ENCODE measurements at places on chromosomes 4 and X.
A peak's percentile ranks its signal among the peaks of the same experiment; 100 is the strongest.

DNA sequence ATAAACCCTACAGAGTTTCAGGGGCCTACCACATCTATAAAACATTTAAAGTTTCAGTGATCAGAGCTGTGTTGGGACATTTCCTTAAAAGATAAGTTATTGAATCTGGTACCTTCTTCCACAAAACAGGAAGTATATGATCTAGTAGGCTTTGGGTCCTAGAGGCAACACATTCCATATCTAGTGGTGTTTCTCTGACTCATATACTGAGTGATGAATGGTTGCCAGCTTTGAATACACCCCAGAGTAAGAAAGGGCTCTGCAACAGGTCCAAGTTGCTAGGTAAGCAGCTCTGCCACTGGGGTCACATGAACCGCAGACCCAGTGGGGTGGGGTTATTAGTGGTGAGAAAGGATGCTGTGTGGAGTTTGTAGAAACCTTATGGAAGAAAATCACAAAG is 32.4 kb upstream of the BLTP1 start:
- DNase-seq, result no peak

DNA sequence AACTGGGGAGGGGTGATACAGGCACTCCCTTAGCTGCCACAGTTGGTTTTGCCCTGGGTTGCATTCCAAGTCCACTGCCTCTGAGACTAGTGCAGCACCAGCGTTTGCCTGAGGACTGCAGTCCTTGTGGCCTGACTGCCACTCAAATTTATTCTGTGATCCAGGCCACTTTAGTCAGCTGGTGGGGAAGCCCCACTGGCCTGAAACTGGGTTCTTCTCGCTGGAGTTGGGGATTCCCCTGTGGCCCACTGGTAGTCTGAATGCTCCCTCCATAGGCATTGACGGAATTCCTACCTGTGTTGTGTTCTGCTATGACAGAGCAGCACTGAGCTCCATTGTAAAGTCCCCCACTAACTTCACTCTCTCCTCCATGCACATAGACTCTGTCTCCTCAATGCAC is 63.8 kb downstream of the PTPN13 start:
- no peak for DNase-seq

GRCh38 chr4:168496834-168497233 is at the start of gene PALLD:
TSS of gene PALLD (plus strand) at chr4:168497052.
- DNase-seq, result peak; percentile 56

DNA sequence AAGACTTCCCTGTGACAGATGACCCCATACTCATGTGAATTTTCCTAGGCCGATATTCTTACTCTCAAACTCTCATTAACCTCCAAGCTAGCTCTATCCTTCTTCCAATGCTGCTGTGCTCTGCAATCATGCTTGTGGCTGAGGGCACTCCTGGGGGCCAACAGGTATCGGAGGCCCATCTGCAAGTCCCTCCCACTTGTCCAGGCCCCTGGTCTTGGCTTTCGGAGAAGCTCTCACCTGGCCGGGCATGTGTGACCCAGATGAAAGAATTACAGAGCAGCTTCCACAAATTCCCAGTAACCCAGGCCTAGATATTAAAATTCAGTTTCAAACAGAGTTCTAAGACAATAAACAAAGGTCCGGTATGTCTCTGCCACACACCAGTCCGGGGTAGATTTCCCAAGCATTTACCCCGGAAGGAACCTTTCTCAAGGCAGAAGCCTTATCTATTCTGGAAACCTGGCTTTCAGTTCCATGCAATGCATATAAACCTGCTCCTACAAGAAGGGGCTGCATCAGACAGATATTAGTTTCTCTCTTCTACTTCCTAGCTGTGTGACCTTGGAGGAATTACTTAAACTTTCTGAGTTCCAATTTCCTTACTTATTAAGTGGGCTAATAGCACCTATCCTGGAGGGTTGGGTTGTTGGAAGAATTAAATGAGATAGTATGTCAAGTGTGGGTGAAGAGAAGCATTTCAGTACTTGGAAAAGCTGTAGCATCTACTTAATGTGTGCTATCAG is 270.8 kb downstream of the PTTG2 start:
- DNase-seq, result no peak

DNA sequence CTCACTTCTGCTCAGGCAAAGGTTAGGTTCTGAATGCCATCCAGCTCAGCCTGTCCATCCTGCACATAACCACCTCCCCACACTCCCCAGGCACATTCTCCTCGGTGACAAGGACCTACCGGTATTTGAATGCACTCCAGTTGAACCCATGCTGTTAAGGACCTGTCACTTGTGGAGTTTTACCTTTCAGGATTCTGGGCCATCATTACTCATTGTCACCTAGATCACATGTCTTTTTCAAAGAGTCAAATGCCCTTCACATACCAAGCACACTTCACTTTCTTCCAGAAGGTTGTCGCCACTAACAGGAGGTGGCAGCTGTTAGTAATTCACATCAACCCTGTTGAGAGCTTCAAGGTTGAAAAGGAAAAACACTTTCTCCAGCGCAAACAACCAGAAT is 218.3 kb downstream of the SOWAHB start:
- DNase-seq, result no peak

DNA sequence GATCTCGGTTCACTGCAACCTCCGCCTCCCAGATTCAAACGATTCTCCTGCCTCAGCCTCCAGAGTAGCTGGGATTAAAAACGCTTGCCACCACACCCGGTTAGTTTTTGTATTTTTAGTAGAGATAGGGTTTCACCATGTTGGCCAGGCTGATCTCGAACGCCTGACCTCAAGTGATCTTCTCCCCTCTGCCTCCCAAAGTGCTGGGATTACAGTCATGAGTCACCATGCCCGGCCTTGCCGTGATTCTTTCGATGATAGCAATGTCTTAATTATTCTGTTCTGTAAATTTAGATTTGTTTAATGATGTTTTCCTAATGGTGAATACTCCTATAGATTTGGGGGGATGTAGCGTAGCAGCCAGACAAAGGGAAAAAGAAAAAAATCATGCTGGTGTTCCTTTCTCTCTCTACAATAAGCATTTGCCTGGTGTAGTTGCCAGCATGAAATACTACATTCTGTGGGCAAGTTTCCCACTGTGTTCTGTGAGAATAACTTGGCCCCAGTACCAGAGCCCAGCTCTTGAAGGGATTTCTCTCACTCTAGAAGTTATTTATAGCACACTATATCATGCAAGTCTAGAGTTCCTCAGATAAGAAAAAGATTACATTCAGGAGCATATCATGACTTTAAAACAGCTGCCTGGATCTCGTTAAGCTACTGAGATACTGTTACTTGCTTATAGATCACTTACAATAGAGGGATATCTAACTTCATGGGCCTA is 15.4 kb downstream of the NIPAL1 start:
- DNase-seq, result no peak

- DNase-seq, result peak; percentile 49
These were observed 149.4 kb downstream of the EFNB1 start for GRCh38 chrX:68978255-68978654.

DNA sequence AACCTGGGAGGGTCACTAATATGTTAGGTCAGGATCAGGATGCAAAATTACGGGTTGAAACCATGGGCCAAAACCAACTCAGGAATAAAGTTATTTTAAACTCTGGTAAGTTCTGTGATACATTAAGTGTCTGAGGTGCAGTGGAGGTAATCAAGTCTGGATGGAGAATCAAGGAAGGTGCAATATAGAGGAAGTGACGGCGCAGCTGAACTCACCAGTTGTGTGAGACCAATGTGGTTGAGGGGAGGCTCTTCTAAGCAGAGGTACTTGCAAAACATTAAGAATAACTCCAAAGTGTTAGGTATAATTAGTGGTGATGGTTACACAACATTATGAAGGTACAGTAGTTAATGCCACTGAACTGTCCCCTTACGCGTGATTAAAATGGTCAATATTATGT is 19.7 kb downstream of the GAB3 start:
- DNase-seq, result no peak

DNA sequence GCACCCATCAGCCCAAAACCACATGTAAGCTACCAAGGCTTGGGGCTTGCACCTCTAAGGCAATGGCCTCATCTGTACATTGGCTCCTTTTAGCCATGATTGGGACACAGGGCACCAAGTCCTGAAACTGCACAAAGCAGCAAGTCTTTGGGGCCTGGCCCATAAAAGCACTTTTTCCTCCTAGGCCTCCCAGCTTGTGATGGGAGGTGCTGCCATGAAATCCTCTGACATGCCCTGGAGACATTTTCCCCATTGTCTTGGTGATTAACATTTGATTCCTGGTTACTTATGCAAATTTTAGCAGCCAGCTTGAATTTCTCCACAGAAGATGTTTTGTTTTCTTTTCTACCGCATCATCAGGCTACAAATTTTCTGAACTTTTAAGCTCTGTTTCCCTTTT is 58.5 kb upstream of the PABPC4L start:
- DNase-seq, result no peak

GRCh38 chrX:133414406-133415275 is 648 bp downstream of the GPC4 start:
- DNase-seq, result peak; percentile 4

- peak; percentile 13 for DNase-seq
These were observed 504.6 kb downstream of the IQCM start for GRCh38 chr4:149311076-149311475.

DNA sequence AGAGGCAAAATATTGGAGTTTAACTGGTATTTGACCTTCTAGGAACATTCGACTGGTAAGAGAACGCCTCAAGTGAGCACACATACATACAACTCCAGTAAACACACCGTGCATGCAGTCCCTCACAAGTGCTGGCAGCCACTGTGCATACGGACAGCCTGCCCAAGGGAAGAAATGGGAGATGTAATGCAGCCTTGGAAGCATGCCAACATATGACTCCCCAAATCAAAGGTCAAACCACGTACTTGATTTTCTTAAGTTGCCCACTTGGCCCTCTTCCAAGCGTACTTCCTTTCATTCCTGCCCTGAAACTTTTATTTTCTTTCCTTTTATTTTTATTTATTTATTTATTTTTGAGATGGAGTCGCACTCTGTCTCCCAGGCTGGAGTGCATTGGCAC is 206.6 kb downstream of the SPRY1 start:
- DNase-seq, result no peak

DNA sequence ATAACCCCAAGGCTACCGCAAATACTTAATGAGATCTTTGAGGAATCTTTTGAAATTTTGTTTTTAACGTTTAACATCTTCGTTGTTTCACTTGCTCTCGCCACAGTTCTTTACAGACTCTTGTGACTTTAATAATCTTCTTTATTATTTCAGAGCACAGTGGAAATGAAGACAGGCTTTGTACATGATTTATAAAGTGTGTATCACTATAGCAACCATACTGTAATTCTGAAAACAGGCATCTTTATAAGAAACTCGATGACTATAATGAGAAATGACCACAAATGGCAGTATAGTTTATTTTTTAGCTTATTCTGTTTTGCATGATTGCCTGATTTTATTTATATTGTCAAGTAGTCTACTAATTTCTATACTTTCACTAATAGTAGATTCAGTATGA is 224.4 kb upstream of the GALNTL6 start:
- no peak for DNase-seq

DNA sequence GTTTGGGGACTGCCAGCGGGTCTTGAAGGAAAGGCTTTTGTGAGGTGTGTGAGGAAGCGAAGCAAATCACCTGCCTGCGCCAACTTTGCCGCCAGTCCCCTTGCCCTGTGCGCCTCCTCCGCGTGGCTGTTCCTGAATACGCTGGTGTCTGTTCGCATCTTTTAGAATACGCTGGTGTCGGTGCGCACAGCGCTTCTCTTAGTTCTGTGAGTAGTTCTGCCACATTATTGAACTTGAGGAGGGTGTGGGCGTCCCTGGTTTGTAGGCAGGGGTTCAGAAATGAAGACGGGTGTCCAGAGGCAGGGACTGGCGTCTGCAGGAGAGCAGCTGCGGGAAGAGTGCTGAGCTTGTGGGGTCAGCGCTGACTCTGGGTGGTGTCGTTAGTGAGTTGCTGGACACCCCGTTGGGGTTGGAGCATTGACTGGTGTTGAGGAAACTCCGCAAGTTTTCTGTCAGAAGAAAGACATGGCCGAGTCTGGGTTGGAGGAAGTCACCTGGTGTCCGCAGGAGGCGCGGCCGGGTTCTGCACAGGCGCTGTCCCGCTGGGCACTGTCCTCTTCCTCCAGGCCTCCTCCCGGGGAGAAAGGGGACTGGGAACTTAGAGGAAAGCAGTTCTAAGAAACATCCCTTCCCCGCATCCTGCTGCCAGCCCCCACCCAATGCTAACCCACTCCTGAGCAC is 930 bp downstream of the ZNF718 start:
- DNase-seq, result no peak

DNA sequence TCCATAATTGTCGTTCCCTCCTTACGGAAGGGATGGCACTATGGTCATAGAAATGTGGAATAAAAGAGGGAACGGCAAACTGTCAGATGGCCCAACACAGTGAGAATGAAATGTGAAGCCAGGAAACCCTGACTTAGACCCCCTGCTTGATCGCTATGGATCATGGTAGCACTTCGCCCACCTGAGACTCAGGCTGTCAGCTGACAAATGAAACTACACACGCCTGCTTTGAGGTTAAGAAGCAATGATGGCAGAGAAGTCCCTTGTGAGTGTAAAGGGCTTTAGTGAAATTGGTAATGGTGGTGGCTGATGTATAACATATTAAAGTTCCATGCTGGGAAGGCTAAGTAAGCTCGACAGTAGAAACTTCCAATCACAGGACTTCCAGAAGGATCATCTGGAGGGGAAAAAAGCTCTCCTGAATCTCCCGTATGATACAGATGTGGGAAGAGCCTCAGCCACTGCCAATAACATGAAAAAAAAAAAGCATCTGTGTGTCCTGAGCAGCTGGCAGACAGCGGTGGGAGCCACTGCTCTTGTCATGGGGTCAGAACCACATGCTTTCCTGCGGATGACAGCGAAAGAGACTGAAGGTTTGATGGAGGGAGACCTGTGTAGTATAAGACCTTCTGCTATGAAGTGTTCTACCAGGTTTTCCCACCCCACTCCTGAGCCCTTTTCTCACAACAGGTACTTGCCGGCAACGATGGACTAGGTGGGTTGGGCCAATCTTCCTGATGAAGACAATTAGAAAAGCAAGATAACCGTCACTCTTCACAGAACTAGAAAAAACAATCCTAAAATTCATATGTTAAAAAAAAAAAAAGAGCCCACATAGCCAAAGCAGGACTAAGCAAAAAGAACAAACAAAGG is 107.6 kb downstream of the AFAP1 start:
- DNase-seq, result no peak

Measured in AG10803 (cell line).